ENCODE measurements at places on chromosomes 1 and 21.

- DNase-seq: no peak
Observed at GRCh38 chr1:153771841-153772593, 3.2 kb upstream of the SLC27A3 start.

GRCh38 chr21:27225151-27225550 is 258.3 kb upstream of the ADAMTS5 start:
- DNase-seq: no peak

GRCh38 chr1:41728403-41729202 is 190.1 kb downstream of the HIVEP3 start:
- DNase-seq: no peak

DNA sequence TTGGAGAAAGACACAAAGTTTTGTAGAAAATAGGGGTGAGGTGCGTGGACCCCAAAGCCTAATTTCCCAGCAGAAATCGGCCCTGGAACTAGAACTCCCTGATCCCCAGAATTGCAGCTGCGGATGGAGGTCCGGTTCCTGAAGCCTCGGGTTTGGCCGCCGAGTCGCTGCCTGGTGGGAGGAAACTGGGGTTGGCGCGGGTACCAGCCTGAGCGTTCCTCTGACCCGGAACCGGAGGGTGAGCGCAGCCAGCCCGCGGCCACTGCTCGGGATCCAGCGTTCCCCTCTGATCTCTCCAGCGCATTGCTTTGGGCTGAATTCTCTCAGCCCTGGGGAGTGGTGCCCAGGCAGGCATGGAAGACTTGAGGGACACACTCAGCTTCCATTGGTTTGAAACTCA is 1.6 kb downstream of the ST6GALNAC5 start:
- DNase-seq: peak; percentile 19

- no peak for DNase-seq
Observed at GRCh38 chr1:16286122-16286521, 49.1 kb upstream of the CPLANE2 start.

DNA sequence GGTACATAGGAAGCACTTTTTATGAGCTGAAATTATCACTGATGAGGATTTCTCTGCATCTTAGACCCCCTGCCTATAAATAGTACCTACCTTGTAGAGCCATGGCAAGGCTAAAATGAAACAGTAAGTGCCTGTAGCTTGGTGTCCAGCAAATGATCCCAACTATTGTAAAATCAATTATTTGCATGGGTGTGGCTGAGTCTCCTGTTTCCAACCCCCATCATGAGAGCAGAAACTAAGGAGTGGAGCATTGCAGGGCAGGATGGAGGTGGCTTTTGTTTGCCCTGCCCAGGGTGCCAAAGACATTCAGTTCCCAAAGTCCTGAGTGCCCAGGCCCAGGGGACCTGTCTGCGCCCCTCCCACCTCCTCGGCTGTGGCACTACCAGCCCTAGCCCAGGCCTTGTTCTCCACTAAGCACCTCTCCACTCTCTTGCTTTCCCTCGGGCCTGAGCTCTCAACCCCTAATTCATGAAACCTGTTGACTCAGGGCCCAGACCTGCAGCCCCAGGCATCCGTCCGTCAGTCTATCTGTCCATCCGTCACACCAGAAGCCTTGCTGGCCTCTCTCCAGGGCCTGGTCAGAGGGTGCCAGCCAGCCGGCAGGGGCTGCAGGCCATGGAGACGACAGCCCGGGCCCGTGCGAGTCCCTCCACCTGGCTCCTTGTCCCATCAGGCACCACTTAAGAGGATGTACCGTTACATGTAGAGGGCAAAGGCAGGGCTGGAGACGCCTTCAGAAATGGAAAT is 39.6 kb downstream of the PAX7 start:
- DNase-seq: no peak

GRCh38 chr1:243798726-243799125 is 51.3 kb downstream of the AKT3 start:
- peak; percentile 68 for DNase-seq

DNA sequence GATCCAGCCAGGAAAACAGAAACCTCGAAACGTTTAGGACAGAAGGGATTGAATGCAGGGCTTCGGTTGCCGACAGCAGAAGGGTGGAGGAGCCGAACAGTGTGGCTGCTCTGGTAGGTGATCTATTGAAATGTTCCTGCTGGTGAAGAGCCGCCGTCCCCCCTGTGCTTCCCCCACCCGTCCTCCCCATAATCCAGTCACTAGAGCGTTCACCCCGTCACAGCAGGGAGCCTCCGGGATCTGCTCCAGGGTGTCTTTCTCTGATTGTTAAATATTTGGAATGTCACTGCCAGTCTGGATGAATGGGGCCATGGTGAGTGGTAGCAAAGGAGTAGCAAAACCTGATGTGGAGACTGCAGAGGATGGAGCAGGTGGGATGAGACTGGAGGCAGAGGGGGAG is 255.1 kb upstream of the CSF3R start:
- DNase-seq: no peak

DNA sequence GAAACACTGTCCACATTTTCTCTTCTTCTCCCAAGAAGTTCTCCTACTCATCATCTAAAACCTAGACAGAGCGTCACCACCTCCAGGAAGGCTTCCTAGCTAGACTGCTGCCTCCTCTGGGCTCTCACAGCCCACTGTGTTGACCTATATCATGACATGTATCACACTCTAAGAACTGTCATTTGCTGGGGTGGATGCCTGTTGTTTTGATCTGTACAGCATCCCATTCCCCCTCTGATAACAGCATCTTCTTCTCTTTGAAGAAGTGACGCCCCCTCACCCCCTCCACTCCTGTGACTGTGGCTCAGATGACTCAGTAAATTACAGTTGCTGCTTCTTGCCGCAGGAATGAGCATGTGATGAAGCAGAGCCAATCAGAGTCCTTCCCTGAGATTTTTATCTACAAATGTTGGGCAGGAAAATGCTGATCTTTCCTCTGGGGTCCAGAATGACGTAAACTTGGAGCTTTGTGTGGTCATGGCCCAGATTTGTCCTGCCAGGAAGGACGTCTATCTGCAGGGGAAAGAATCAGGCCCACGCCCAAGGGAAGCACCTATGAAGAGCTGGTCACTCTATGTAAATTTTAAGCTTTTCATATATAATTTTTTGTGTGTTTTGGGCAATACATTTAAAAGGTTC is 28.0 kb upstream of the FOXO6 start:
- no peak for DNase-seq

- DNase-seq: peak; percentile 84
Observed at GRCh38 chr1:2311184-2312032, 79.9 kb downstream of the MORN1 start.

GRCh38 chr1:221765527-221765926 is 23.6 kb upstream of the DUSP10 start:
- DNase-seq: no peak

- DNase-seq: no peak
Observed at GRCh38 chr1:91545506-91546300, 45.1 kb downstream of the CDC7 start.

DNA sequence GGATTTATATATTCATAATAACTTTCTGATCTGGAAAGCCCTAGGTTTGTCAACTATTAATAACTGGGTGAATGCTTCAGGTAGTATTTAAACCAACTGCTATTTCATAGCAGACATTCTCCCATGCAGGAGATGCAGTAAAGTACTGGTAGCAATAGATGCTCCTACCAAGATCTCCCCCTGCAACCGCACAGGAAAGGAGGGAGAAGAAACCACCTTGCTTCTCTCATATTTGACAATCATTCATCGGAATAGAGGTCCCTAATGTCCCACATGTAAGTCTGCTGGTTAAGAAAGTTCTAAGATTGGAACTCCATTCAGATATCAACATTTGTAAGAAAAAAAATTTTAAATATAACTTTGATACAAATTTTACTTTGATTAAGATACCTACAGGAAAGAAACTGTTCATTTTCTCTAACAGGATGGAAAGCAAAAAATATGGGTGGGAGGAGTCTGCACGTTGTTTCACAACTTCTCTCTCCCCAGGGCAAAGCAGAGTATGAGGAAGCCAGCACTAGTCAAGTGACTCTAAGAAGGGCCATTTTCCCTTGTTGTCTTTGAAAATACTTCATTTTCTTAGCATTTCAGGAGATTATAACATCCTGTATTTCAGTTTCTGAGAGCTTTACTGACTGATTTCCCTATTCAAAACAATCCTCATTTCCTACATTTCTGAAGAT is at the start of gene PYHIN1:
Gene PYHIN1 (plus strand): TSS at position 498 of the 683 bp plus-strand sequence. CDS start 5,359 bp downstream, outside the sequence.
- no peak for DNase-seq

- no peak for DNase-seq
Observed at GRCh38 chr21:44984792-44985440, 45.1 kb downstream of the SLX9 start.

DNA sequence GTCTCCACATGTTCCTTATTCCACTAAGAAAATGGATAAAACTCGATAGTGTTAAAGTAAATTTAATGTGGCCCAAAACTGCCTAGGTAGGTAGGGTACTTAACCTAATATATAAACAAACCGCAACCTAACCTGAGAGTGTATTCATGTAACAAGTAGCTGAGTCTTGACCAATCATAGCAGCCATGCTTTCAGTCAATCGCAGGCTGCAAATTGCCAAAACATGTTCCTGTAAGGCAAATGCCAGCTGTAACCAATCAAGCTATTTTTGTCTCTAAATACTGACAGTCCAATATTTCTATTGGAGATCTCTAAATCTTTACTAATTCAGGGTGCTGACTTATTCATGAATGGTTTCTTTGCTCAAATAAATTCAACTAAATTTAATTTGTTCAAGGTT is 3.1 kb upstream of the HMGCS2 start:
- DNase-seq: no peak

DNA sequence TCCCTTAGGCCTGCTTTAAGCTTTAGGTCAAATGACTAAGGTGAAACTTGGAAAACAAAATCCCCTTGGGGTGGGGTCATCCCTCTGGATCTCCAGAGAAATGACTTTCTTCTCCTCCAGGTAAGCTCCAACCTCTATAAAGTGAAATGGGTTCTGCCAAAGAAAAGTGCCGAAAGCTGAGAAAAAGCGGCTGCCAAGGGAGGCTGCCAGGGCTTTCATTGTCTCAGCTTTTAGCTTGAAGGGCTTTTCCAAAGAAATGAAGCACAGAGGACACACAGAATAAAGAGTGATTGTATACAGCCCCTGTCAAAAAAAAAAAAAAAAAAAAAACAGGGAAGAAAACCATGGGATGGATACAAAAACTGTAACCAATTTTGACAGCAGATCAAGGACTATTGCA is 126.9 kb downstream of the TGFBR3 start:
- DNase-seq: no peak

DNA sequence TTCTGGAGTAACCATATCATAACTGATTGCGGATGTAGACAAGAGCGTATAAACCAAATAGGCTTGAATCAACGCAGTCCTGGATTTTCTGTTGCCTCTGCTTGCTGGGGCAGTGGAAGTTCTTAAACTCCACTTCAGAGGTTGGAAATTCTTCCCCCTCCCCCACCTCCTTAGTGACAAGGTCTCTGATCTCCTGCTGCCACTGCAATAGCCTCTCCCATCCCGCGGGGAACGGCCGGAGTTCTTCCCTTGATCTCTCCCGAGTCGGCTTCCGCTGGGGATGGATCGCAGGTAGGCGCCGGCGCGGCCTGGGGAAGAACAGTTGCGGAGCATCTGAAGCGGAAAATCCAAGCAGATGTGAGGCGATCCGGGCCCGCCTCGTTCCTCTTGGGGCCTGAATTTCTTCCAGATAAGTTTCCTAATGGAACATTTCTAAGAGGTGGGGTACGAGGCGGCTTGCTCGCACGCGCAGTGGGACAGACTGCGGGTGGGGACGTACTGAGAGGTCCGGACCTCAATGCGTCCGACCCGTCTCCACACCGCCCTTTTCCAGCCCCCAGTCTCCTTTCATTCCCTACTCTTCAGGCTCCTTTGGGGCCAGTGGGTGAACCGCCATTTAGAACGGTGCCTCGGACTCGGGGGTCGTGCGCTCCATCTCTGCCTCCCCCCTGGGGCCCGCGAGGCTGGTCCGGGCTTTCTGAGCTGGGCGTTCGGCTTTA is 3.1 kb upstream of the SIM2 start:
- no peak for DNase-seq

- DNase-seq: no peak
Observed at GRCh38 chr1:98112626-98113025, 191.8 kb upstream of the DPYD start.

GRCh38 chr1:74571493-74571800 is 59.0 kb upstream of the LRRC53 start:
- no peak for DNase-seq

- peak; percentile 37 for DNase-seq
Observed at GRCh38 chr1:210301615-210302000, 27.1 kb upstream of the HHAT start.

DNA sequence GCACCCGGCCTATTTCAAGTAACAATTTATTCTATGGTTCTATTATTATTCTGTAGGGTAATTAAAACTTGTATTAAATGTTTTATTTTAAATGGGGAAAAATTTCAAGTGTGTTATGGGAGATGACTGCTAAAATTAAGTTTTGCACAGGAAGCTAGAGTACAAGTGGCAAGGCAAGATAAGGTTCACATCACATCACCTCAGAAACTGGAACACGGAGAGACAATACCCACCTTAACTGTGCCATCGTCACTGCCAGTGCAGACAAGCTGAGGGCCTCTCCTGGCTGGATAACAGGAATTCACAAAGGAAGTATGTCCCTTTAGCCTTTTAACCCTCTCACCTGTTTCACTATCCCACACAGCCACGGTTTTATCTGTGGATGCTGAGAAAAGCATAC is 7.6 kb downstream of the SNRNP40 start:
- no peak for DNase-seq

- no peak for DNase-seq
Observed at GRCh38 chr1:111253876-111254275, 26.4 kb downstream of the CHI3L2 start.

GRCh38 chr1:223022641-223023473 is 120.2 kb downstream of the TLR5 start:
- no peak for DNase-seq

- DNase-seq: peak; percentile 66
Observed at GRCh38 chr1:172144445-172145061, 275.9 kb upstream of the C1orf105 start.

DNA sequence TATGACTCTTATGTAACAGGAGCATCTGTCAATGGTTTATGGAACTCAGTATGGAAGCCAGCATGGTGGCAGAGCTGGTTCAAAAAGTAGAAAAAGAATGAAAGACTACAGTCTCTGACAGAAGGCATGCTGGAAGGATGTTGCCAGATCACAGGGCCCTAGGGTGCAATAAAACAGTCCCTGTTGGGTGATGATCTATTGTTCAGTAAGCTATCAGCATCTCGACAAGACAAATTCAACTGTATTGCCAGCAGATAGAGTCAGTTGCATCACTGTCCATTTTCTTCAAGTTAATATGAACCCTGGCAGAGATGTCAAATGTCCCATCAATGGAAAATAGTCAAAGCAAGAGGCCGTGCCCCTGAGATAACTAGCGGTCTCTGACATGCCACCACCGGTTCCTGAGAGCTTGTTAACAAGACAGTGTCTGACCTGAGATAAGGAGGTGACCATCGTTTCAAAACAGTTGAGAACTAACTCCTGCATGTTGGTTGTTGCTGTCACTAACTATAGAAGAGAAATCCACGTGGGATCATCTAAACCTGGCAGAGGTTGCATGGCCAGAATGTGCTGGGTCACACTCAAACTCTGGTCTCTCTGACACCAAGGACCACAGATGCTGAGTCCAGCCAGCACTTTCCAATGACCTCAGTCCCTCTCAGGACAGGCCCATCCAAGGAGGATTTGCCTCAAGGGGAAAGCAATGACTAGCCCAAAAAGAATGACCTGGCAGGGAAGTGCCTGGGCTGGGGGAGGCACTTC is 125.9 kb downstream of the RIPK4 start:
- DNase-seq: peak; percentile 37

GRCh38 chr1:223788746-223789415 is 56.9 kb downstream of the TP53BP2 start:
- DNase-seq: no peak

- no peak for DNase-seq
Observed at GRCh38 chr1:81634294-81634693, 166.4 kb upstream of the ADGRL2 start.
